ENCODE measurements at places on chromosomes 13 and 19.

- no peak for DNase-seq
Observed at GRCh38 chr19:48175578-48175977, 5.1 kb downstream of the ZSWIM9 start.

GRCh38 chr19:7331446-7331845 lies 17.3 kb upstream of the ARHGEF18 start:
- no peak for DNase-seq

DNA sequence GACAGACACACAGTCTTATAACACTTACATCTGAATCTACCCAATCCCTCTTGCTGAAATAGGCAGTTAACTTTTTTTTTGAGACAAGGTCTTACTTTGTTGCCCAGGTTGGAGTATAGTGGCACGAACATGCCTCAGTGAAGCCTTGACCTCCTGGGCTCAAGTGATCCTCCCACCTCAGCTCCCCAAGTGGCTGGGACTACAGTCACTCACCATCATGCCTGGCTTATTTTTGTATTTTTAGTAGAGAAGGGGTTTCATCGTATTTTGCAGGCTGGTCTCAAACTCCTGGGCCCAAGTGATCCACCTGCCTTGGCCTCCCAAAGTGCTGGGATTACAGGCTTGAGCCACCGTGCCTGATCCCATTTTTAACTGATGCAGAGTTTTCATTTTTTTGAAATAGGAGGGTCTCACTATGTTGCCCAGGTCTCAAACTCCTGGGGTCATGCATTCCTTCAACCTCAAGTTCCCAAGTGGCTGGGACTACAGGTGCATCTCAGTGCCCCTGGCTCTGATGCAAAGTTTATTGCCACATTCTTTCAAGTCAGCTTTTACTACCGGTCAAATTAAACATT lies 7.6 kb downstream of the ELF1 start:
- no peak for DNase-seq

DNA sequence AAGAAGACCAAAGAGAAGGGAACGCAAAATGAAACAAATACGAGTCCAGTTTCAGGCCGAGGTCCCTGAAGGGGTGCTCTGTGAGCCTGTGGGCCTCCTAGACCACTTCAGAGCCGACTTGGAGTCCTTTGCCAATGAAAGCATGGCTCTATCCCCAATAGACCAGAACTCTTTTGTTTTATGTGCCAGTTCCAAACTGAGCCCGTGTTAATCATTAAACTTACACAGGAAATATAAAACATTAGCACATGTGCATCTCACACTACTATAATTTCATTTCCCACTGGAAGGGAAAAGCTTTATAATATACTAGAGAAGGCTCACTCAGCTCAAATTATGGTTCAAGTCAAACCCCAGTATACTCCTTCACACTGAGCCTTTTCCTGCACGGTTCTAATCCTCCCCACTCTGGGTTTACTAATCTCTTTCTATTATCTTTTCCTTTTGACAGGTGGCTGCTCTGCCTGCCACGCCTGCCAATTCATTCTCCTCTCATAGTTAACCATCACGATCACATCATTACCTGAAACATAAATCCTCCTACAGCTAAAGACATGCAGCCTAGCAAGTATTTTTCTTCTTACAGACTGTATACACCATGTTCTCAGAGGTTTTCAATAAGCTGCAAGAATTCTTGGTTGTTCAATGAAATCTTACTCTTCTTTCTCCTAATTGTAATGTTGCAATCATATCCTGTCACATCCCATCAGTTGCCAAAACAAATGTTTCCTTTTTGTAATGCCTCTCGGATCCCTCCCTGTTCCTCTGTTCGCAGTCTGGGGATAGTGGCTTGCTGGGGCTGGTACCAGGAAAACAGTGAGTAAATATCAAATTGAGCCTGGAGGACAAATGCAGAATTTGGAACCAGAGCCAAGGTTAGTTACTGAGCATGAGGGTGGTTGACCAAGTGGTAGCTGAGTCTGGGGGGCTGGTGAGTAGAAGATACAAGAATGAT lies 18.8 kb upstream of the WASF3 start:
- DNase-seq: peak; percentile 27

DNA sequence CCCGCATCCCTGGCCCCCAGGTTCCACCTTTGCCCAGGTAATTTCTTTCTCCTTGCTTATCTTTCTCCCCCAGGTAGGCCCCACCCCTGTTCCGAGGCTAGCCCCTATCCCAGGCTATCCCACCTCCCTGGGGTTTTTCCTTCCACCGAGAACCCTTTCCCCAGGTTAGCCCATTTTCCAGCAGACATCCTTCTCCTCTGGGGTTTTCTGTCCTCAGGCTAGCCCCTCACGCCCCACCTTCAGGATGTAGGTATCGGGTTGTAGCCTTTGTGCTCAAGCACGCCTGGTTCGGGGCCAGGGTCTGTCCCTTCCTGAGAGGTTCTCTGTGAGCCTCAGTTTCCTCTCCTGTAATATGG lies 837 bp downstream of the FSD1 start:
- DNase-seq: no peak

DNA sequence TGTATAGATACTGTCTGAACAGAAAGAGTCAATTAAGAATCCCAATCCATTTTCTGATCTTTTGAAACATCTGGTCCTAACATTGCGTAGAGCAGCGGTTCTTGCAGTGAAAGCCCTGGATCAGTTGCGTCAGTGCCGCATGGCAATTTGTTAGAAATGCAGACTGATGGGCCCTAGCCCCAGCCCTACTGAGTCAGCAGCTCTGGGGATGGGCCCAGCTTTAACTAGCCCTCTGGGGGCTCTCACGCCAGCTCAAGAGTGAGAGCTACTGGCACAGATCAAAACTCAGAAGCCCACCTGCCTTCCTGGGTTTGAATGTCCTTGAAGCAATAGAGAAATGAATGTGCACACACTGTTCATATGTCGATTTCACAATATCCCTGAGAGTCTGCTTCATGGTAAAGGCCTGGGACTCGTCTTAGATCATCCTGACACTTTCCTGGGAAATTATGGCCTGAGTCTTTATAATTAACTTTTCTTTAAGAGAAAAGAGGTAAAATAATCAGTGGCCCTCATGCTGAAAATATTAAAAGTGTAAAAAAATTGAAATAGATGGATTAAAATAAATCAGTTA lies 206.8 kb upstream of the TMTC4 start:
- DNase-seq: peak; percentile 7

DNA sequence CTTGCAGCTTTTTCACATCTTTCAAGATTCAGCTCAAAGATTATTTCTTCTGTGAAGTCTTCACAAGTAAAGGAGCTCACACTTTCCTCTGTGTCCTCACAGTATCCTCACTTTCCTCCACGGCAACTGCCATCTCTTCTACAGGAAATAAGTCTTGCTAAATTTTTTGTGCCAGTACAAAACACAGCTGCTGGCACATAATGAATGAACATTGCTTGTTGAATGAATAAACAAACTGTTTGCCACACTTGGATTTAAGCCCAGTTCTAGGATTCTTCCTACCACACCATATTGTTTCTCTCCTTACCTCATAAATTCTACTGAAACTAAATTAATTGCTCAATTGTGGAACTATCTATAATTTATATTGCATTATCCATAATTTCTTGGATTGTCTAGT lies 59.5 kb downstream of the RAP2A start:
- DNase-seq: peak; percentile 45
